ENCODE measurements at places on chromosomes 2 and 18.

GRCh38 chr2:49080681-49081080 is 73.6 kb downstream of the FSHR start:
- DNase-seq: no peak

DNA sequence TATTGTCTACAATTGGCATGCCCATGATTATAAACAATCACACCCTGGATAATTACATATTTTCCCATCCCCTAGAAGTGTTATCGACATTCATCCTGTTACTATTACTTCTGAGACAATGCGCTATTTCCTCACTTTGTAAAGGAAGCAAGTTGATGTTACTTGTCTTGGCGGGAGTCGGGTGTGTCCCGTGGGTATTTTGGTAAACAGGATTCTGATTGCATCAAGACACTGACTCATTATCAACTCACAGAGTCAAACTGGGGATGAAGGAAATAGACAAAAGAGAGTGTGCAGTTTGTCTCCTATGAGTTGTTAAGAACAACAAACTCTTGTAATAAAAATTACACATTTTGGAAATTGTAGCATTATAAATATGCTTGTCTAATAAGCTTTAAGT is 142.7 kb downstream of the GALR1 start:
- no peak for DNase-seq

GRCh38 chr2:230503798-230504197 is 87.8 kb downstream of the SP100 start:
- DNase-seq: no peak

GRCh38 chr2:204104811-204105210 is 168.2 kb downstream of the ICOS start:
- DNase-seq: no peak

GRCh38 chr18:59233017-59233410 is 13.1 kb downstream of the GRP start:
- DNase-seq: no peak

GRCh38 chr2:166127217-166128155 is at the start of gene SCN1A:
SCN1A (minus strand) TSS chr2:166128020; CDS start chr2:166073621, 54,399 bp downstream.
- DNase-seq: no peak

DNA sequence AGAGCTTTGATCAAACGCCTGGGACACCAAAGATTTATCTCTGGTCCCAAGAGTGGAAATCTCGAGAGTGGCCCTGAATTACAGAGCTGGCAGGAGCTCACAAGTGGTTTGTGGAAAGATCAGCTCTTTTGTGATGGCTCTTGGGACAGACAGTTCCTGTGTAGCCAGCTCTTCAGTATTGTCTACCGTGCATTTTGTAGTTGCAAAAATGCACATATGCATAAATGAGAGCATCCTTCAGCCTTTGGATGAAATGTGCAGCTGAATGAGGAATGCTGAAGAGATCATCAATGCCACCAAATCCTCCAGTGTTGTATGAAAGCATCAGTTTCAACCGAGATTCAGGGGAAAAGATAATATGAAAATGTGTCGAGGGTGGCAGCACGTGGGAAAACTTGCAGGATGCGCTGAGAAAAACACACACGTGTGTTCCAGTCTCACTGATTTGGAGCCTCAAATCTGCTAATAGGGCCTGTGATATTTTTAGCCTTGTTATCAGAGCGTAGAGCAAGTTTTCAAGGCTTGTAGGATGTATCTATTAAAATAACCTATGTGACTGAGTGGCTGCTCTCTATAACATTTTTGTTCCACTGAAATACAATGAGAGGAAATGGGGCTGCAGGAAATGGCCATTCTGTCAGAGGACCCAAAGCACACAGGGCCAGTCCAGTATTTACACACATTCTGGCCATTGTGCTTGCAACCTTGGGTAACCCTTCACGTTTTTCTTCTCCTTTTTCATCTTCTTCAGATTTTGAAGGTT is 138.7 kb downstream of the PRKCE start:
- no peak for DNase-seq

DNA sequence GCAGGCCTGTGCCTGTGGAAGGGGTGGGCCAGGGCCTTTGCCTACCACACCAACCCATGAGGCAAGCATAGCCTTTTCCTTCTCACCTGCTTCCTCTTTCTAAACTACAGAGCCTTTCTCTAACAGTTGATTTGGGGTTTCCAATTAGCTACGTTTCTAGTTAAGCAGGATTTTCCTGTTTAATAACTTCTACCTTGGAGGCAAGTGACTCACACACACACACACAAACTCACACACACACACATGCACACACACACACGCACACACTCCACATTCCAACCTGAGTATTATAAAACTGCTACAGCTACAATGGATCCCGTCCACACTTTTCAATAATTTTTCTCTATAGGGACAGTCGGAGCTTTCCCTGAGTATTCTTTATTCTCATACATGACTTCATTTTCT is 84.9 kb downstream of the SOX11 start:
- DNase-seq: no peak

DNA sequence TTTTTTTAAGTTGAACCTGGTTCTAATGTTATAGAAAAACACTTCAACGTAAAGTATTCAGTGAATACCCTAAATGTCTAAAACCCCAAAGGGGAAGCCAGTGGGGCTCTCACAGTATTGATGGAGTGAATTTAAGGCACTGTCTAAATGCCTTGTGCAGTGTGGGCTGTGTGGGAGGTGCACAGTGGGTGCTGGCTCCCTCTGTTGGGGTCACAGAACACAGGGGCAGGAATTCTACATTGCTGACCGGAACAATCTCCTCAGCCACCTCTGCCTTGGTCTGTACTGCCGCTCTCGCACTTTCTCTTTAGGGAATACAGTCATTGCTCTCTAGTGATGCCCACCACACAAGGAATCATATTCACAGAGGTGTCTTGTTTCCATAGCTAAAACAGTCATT is 45.4 kb downstream of the SPRED2 start:
- no peak for DNase-seq

- no peak for DNase-seq
Observed at GRCh38 chr2:24597181-24597870, 106.3 kb downstream of the NCOA1 start.

GRCh38 chr2:141109633-141110032 is 1021.2 kb downstream of the LRP1B start:
- no peak for DNase-seq

GRCh38 chr2:43049836-43050801 is 176.3 kb downstream of the ZFP36L2 start:
- no peak for DNase-seq

- no peak for DNase-seq
Observed at GRCh38 chr2:167715932-167716331, 531.5 kb downstream of the STK39 start.

- DNase-seq: no peak
Observed at GRCh38 chr2:7609974-7610373, 692.8 kb downstream of the RNF144A start.

- no peak for DNase-seq
Observed at GRCh38 chr2:134366359-134366758, 112.5 kb downstream of the MGAT5 start.

GRCh38 chr18:12750715-12751502 is 48.1 kb downstream of the PSMG2 start:
- no peak for DNase-seq

DNA sequence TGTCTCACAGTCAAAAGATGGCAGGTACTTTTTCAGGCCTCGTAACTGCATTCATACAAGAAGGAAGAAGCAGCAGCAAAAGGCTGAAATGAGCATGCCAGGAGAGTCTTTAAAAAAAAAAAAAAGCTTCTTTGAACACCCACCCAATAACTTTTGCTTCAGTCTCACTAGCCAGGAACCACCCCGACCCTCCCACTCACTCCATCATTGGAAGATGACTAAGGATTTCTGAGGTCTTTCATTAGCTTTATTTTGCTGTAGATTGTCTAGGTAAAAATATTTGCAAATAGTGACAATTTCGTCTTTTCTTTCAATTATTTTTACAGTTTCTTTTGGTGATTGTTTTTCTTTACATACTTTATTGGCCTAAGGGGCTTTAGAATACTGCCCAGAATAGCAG is 37.9 kb downstream of the RBBP8 start:
- DNase-seq: no peak

DNA sequence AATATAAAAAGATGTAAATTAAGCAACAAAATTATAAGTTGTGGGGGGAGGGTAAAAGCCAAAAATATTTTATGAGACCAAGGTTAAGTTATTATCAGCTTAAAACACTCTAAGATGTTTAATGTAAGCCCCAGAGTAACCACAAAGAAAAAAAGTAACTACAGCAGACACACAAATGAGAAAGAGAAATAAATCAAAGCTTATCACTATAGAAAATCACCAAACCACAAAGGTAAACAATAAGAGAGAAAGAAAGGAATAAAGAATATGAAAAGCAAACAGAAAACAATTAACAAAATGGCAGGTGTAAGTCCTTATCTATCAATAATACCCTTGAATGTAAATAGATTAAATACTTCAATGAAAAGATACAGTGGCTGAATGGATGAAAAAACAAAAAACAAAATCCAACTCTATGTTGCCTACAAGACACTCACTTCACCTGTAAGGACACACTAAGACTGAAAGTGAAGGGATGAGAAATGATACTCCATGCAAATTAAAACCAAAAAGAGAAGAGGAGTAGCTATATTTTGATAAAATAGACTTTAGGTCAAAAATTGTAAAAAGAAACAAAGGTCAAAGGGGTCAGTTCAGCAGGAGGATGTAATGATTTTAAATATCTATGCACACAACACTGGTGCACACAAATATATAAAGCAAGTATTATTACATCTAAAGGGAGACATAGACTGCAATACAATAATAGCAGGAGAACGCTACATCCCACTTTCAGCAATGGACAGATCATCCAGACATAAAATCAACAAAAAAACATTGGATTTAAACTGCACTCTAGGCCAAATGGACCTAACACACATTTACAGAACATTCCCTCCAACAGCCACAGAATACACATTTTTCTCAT is 80.7 kb downstream of the PTPN2 start:
- no peak for DNase-seq

DNA sequence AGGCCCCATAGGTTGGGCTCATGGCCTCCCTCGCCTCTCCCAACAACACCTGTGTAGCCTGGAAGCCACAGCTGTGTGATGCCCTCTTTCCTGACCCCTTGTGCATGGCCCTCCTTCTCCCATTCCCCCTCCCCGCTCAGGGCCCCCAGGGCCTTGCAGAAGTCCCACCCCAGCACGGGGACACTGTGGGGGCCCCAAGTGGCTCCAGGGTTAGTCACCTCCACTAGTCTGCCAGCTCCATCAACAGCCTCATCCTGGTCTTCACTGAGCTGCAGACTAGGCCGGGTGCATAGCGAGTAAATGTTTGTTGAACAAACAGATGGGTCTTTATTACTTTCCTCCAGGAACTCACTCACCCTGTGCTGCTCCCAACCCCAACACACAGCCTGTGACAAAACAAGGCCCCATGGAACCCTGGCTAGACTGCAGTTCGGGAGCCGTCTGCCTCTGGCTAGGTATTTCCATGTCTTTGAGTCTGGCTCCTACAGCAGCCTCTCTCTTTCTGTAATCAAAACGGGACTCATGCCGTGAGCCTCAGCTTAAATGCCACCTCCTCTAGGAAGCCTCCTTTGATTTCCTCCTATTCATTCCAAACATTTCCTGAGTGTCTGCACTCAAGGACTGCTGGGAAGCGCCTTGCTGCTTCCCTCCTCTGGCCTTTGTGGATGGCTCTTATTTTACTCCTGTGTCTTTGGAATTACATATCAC is 109.9 kb upstream of the ID2 start:
- no peak for DNase-seq

DNA sequence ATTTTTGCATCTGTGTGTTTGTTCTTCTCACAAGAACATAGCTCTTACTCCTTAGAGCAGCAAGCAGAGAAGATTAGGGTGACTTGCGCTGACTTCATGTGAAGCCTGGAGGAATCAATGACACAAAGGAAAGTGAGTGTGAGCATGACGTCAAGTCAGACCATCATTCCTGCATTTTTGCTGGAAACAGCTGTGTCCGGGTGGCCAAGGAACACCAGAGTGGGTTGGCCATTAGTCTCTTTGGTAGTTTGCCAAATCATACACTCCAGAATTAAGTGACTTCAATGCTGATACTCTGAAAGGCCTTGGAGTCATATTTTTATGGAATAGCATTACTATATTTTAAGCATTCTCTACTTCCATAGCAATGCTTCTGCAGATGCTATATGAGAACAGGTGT is 597.2 kb downstream of the DCDC2C start:
- no peak for DNase-seq

DNA sequence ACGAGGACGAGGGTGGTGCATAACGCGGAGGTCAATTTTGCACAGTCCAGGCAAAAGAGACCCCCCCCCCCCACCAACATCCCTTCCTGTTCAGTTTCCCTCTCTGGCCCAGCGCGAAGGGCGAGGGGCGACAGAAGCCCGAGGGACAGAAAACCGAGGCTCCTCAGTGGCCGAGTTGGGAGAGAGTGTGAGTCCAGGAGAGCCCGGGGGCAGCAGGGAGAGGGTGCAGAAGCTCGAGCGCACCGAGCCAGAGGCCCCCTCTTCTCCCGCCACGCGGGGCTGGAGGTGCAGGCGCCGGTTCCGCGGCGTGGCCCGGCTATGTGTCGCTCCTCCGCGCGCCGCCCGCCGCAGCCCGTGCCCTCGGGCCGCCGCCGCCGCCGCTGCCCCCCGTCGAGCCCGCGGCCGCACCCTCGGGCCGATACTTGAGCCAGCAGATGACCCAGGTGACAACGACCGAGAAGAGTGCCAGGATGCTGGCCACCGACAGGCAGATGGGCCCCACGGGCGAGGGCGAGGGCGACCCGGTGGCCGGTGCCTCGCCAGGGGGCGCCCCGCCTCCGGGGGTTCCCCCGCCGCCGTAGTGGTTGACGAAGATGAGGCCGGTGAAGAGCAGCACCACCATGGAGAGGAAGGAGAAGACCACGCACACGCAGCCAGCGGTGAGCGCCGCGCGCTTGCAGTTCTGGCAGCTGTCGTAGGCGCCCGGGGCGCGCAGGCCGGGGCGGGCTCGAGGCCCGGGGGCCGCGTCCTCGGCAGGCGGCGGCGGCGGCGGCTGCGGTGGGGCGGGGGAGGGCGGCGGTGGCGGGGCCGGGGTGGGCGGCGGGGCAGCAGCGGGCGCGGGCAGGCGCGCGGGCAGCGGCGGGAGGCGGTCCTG is 20.2 kb upstream of the PAX3 start:
- no peak for DNase-seq

- DNase-seq: no peak
Observed at GRCh38 chr2:5495586-5495985, 196.6 kb upstream of the SOX11 start.

DNA sequence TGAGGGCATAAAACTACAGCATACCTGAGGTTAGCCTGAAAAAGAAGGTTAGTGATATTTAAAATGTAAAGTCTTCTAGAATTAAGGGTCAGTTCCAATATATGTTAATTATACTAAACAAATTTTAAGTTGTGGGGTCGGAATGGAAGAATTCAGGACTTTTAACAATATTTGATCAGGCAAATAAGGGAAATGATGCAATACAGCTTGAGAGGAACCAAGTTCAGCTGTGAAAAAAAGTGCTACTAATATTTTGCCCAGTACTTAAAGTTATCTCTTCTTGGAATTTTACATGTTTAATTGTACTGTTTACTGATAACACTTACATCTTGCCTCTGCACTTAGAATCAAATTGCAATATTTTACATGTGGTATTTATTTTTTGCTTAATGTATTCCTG is 345.5 kb upstream of the CWC22 start:
- no peak for DNase-seq

Measured in stimulated activated CD8-positive, alpha-beta memory T cell treated with anti-CD3 and anti-CD28 coated beads, Interleukin-15, amount 100 ng/mL, for 4 hours (primary cell).